Activated naive CD8-positive, alpha-beta T cell treated with anti-CD3 and anti-CD28 coated beads, Interleukin-2, amount 10 ng/mL, durations not matched to agents 7 days and 5 days (primary cell): ENCODE measurements at places on chromosomes 12 and 14. TPM values are rescaled to one million over a fixed set of nuclear protein-coding genes. Genes with fewer than 3 reads are reported as not detected.

DNA sequence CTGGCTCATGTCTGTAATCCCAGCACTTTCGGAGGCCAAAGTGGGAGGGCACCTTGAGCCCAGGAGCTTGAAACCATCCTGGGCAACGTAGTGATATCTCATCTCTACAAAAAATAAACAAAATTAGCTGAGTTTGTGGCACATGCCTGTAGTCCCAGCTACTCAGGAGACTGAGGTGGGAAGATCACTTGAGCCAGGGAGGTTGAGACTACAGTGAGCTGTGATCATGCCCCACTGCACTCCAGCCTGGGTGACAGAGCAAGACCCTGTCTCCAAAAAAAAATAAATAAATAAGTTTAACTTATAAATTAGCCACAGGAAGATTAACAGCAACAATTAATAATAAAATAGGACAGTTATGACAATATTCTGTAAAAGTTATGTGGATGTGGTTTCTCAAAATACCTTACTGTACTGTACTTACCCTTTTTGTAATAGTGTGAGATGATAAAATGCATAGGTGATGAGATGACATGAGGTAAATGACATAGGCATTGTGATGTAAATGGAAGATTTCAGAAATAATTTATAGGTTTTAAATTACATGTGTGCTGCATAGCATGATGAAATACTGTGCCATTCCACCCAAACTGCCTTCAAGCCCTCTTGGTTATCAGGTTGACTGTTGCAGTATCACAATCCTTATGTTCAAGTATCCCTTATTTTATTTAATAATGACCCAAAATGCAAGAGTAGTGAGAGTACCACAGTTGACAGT, 22.0 kb downstream of the USP15 start:
- H3K4me3 ChIP-seq = peak overlapping the region; percentile 22
- no peaks in the 10 kb centered on the region for H3K27me3 ChIP-seq
- peaks cover 52% of the 10 kb centered on the region for H3K4me1 ChIP-seq
- H3K36me3 ChIP-seq = peaks cover 40% of the 10 kb centered on the region

- H3K27ac ChIP-seq = no peak within 1 kb of the TSS
- DNase-seq = no peak
- H3K36me3 ChIP-seq = peaks cover 1% of the 10 kb centered on the region
- no peaks in the 10 kb centered on the region for H3K4me1 ChIP-seq
- H3K4me3 ChIP-seq = no peak within 1 kb of the TSS
Observed at GRCh38 chr14:95713596-95714371, at the start of gene TCL1A. Gene TCL1A (minus strand): TSS chr14:95714125. CDS start chr14:95714066, 59 bp downstream.

GRCh38 chr12:39912211-39912980, 193.5 kb downstream of the SLC2A13 start:
- no peak overlapping the region for H3K27ac ChIP-seq
- DNase-seq = no peak
- no peaks in the 10 kb centered on the region for H3K27me3 ChIP-seq

DNA sequence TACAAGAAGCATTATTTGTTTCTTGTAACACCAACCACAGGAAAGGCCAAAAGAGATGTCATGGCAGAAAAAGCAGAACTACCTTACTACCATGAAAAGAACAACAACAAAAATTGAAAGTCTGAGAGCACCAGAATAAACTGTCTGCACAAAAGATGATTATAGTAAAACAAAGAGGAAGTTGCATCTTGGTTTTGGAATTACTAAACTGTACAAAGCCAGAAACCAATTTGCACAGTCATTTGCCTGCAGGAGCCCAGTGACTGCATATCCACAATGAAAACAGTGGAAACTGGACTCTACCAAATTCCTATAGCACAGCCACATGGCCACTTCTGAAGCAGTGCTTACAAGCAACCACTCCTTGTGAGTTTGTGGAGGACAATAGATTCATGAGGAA, 276.2 kb downstream of the SSPN start:
- no peak for DNase-seq
- peaks cover 35% of the 10 kb centered on the region for H3K36me3 ChIP-seq
- no peak overlapping the region for H3K4me3 ChIP-seq

DNA sequence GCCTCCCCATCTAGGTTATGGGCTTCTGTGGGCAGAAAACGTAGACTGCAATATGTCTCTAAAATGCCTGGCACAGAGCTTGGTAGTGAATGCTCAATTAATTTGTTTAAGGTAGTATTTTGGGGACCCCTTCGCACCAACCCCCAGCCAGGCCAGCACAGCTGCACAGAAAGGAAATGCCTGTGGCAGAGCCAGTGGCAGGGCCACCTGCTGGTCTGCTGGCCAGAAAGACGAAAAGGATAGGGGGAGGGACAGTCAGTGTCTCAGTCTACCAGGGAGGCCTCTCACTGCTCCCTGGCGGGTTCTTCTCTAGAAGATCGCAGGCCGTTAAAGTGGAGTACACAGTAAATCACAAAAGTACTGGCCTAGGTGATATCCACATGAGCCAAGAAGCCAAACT, 3.5 kb downstream of the RAB15 start:
- DNase-seq = no peak
- H3K4me3 ChIP-seq = no peak overlapping the region
- H3K27ac ChIP-seq = no peak overlapping the region
- H3K4me1 ChIP-seq = peaks cover 8% of the 10 kb centered on the region

GRCh38 chr12:49562831-49563230, 5.1 kb downstream of the MCRS1 start:
- H3K27me3 ChIP-seq = no peaks in the 10 kb centered on the region
- H3K36me3 ChIP-seq = peaks cover 25% of the 10 kb centered on the region
- H3K4me3 ChIP-seq = no peak overlapping the region
- H3K27ac ChIP-seq = no peak overlapping the region

- DNase-seq = no peak
- no peaks in the 10 kb centered on the region for H3K36me3 ChIP-seq
- no peaks in the 10 kb centered on the region for H3K27me3 ChIP-seq
- H3K27ac ChIP-seq = no peak overlapping the region
- H3K4me3 ChIP-seq = no peak overlapping the region
Observed at GRCh38 chr12:91483471-91483985, 300.9 kb upstream of the DCN start.

TAS2R46 gene
- total RNA-seq = 1.2 TPM

TMCC3 gene
- 0.83 TPM for total RNA-seq

KCNC2 gene
- total RNA-seq = not detected

SDSL gene
- 1.2 TPM for total RNA-seq
